ENCODE measurements at places on chromosomes 7 and 10.

- DNase-seq: no peak
Measured at GRCh38 chr10:17644485-17644943, 563 bp downstream of the STAM start.

DNA sequence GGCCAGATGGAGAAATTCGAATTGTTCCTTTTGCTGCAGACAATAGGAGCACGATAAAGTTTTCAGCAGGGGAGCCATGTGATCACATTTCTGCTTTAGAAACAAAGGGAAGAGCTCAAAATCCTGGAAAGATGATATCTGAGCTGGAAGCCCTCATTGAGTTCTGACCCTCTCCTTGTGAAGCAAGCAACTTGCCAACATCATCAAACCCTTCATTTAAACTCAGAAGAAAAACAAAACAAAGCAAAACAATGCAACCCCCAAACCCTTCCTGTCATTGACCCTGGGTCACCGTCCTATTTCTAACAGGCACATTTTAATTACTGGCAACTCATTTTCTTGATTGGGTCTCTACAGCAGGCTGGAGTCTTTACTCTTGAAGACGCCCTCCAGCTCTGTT, 198.3 kb upstream of the ZNF32 start:
- no peak for DNase-seq

DNA sequence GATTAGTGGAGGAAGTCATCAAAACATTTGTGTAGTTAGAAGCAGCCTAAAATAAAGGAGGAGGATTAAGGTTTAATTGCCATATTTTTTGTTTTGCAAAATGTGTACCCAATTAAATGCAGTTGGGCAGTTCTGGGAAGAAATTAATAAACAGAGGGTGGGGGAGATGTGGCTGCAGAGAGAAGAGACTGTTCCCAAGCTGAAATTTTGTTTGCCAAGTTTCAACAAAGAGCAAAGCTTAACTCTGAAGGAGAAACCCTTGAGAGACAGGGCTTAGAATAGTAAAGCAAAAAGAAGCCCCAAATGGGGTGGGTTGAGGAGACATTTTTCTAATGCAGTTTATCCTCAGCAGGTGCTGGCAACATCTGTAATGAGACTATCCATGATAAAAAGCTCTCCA, 298.0 kb upstream of the NRP1 start:
- DNase-seq: no peak

DNA sequence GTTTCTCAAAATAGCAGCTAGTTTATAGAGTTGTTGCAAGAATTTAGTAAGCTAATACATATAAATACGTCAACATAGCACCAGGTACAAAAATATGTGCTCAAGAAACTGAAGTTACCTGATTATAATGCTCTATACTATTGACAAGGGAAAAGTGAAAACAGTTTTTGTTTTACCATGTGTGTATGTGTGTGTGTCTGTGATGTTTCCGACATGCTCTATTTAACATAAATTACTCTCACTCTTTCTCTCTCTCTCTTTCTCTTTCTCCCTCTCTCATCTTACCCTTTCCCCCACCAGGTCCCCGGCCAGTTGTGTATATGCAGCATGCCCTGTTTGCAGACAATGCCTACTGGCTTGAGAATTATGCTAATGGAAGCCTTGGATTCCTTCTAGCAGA, 4.3 kb downstream of the LIPN start:
- DNase-seq: no peak

- no peak for DNase-seq
Measured at GRCh38 chr10:130430291-130430690, 294.1 kb downstream of the GLRX3 start.

GRCh38 chr7:20450536-20450935, 119.8 kb downstream of the ITGB8 start:
- DNase-seq: no peak

GRCh38 chr10:126225672-126226008, 162.6 kb downstream of the ADAM12 start:
- no peak for DNase-seq

DNA sequence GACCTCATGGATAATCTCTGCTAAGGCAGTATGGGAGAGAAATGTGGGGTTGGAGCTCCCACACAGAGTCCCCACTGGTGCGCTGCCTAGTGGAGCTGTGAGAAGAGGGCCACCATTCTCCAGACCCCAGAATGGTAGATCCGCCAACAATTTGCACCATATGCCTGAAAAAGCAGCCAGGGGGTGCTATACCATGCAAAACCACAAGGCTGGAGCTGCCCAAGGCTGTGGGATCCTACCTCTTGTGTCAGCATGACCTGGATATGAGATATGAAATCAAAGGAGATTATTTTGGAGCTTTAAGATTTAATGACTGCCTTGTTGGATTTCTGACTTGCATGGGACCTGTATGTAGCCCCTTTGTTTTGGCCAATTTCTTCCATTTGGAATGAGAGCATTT, 27.0 kb upstream of the SAMD9L start:
- no peak for DNase-seq

DNA sequence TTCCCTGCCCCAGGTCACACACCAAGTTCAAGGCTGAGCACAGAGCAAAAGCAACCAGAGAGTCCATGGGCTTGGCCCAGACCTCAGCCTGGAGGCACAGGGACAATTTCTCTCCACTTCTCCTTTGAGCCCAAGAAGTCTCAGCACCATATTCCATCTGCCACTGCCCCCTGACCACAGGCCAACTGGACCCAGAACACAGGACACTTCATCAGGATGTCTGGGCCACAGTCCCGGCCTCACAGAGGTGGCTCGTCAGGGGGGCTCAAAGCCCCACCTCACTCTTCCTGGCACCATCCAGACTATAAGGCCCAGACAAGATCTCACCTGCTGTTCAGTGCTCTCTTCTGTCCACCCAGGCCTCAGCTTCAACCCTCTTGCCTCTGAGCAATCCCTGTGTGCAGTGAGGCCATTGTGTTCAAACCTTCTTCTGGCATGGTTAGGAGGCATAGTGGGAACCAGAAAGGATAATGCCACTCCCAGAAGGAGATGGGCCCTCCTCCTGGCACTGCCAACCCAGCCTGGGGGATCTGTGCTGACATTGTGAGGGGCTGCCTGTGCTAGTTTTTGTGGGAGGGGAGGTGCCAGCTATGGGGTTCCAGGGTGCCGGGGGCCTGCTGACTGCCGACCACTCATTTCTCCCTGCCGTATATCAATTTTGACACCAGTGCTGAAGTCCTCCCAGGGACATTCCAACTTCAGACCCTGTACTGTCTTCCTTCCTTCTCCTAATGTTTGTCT, 49.7 kb upstream of the ANTXRL start:
- DNase-seq: no peak

- no peak for DNase-seq
Measured at GRCh38 chr7:30911561-30911969, at the start of gene AQP1. Gene AQP1 (plus strand): TSS chr7:30911853. CDS start chr7:30911910, 57 bp downstream.

- DNase-seq: no peak
Measured at GRCh38 chr7:128197589-128197988, 43.5 kb upstream of the LEP start.

All from esophagus squamous epithelium (tissue), 5 donors.